ENCODE measurements at places on chromosomes 7 and 10.

- DNase-seq = no peak
These were observed 10.9 kb upstream of the ZFAND2A start for GRCh38 chr7:1170741-1171501.

GRCh38 chr7:154171422-154171821, 119.2 kb downstream of the DPP6 start:
- no peak for DNase-seq

GRCh38 chr7:102188746-102189145, 97.9 kb upstream of the SH2B2 start:
- no peak for DNase-seq

- DNase-seq = no peak
These were observed 12.2 kb downstream of the UBE3C start for GRCh38 chr7:157150882-157151281.

GRCh38 chr10:125482108-125482507, 200.9 kb downstream of the TEX36 start:
- no peak for DNase-seq

GRCh38 chr10:96345222-96345621, 13.6 kb downstream of the OPALIN start:
- no peak for DNase-seq

DNA sequence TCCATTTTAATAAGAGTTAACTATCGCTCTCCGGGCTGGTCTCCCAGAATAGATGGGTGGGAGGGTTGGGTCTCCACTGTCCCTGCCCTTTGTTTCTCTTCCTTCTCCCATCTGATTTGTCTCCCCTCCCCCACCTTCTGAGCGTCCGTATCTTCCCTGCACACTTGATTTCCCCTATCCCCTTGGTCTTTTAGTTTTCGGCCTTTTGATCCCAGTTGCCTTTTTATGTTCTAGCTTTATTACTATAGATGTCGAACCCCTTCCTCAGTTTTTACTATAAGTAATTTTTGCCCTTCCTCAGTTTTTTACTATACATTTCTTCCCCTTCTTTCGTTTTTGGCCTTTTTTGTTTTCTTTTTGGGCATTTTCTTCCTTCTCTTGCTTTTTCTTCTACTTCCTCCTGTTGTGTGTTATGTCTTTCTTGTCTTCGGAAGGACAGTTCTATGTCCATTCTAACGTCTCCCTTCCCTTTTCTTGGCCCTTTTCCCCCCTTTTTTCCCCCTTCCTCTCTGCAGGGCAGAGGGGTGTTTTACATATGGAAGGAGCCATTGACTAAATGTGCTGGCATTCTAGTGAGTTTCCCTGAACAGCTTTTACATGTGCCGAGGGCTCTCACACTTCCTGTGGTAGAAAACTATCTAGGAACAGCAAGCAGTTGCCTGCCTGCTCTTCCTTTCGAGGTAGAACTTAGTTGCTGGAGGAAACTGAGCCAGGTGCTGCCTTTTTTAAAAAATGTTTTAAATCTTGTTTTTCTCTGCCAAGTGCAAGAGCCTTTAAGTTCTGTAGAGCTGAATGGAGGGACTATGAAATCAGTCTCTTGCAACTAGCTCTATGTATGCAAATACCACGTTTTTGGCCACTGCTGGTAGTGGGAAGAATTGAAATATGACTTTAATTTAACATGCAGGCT, 2.8 kb downstream of the TET1 start:
- DNase-seq = no peak
